ENCODE measurements at places on chromosomes 7 and 10.

- no peak for DNase-seq
Measured at GRCh38 chr10:22761569-22762220, 47.3 kb upstream of the PIP4K2A start.

DNA sequence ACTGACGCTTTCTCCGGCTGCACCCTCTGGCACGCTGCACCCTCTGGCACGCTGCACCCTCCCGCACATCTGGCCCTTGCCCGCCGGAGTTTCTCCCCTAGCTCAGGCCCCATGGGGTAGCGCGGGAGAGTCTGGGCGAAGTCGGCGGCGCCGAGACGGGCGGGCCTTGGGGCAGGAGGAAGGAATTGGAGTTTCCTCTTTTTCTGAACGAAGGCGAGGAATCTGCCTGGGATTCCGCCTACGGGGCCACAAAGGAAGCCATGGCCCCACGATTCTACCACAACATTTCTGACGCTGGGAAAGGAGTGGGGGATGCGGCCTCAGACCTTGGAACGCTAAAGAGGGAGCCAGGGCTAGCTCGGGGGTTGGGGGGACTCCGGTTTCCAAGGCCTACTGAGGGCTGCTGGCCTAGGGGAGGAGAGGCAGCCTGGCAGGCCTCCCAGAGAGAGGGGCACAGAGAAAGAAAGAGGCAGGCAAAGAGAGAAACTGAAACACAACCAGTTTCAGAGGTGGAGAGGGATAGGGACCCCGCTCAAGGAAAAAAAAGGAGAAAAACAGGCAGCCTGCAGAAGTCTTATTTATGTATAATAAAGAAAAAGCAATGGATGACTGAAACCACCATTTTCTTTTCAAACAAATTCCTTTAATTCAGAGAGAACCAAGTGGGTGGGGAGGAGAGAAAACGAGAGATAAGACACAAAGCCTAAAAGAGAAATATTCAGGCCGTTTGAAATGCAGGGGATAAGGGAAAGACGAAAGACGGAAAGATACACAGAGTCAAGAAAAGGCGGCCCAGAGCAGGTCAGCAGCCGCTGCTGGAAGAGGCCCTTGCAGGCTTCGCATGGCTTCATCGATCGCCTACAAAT is 4.3 kb downstream of the TLX1 start:
- DNase-seq = no peak

DNA sequence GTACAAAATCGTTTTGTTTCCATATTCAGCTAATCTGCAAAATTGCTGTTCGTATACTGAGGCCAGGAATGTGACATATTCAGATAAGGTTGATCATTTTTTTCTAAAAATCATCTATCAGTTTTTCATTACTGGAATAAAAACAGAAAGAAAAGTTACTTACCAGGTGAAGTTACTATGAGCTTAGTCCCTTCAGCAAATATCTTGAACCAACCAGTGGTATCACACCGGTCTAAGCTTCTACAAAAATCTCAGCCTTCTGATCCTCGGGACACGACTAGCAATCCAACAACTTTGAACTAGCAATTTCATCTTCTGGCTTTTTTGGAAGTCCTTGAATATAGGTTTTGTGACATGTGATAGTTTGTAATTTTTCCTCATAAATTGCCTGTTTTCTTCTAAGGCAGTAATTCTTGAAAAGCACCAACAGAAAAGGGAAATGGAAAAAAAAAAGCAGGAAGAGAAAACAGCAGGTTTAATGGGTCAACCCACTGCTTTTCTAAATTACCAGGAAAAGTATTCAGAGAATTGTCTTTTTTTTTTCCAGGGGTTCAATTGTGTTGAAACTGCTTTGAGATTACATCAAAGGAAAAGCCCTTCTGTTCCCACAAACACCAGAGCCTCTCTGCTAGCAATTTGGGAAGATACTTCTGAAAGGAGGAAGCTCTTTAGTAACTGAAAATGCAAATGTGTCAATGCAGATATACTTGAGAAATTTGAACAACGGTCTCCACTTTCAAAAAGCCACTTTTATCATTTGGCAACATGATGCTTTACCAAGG is 2.9 kb upstream of the TARP start:
- DNase-seq = no peak

GRCh38 chr7:131147604-131148003 is 180.1 kb upstream of the MKLN1 start:
- no peak for DNase-seq

DNA sequence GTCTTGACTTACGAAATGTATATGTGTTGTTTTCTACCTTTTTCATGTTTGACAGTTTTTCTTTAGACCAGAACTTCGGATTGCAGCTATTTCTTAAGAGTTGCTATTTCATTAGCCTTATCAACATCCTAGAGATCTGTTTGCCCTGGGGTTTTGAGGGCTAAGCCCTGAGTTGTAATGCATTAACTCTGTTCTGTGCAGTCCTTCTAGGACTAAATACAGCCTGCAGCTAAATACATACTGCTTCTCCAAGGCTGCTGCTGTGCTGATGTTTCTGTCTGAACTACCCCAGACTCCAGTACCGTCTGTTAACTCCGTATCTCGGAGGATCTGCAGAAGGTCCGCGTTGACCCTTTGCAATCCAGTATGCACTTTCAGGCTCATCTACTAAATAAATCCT is 26.5 kb downstream of the KIAA1217 start:
- no peak for DNase-seq

- DNase-seq = no peak
Measured at GRCh38 chr7:66076462-66077329, 1.1 kb downstream of the ASL start.

DNA sequence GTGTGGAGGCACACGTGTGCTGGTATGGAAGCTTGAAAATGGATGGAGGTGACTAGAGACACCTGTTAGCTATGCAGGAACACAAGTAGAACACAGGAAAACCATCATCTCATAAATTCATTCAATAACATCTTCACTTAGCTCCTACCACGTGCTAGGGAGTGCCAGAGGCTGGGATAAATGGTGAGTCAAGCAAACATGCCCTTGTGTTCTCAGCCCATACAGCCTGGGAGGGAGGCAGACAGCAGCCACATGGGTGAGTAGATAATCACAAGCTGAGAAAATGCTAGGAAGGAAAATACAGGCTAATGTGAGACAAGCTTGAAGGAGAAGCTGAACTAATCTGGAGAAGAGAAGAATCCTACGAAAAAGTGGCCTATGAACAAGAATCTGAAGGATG is 468.0 kb upstream of the ZMIZ1 start:
- no peak for DNase-seq
